Activated CD4-positive, alpha-beta T cell treated with anti-CD3 and anti-CD28 coated beads, Interleukin-2, amount 50 U/mL, for 24 hours (primary cell): ENCODE measurements at places on chromosomes 3 and 15.

GRCh38 chr3:14801031-14801430 lies 17.7 kb upstream of the FGD5 start:
- no peak for DNase-seq

DNA sequence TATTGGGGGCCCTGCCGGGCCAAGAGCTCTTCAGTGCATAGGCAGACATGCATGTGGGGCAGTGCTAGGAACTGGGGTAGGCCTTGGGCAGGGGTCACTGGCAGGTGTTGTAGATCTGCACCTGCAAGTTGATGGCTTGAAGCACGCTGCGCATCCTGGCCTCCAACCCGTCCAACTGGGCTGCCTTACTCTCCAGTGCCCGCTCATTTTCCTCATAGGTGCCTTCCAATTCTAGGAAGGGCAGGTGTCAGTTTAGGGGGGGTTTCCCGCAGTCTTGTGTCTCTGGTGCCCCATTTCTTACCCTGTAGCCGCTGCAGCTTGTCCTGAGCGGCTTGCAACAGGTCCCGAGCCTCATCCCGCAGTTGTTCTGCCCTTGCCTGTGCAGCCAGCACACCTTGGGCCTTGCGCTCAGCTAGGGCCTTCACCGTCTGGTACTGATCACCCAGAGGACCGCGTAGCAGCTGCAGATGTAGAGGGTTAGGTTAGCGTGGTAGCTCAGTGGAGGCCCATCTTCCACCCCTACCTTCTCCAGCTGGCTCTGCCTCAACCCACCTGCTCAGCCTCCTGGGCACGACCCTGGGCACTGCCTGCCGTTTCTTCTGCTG lies 611 bp upstream of the USP19 start:
- DNase-seq = no peak

- no peak for DNase-seq
These were observed 40.6 kb downstream of the CHDH start for GRCh38 chr3:53805463-53806159.

- DNase-seq = no peak
These were observed 2.3 kb downstream of the ANXA2 start for GRCh38 chr15:60395276-60396011.

GRCh38 chr3:39205919-39206516 lies 13.6 kb upstream of the XIRP1 start:
- DNase-seq = no peak

DNA sequence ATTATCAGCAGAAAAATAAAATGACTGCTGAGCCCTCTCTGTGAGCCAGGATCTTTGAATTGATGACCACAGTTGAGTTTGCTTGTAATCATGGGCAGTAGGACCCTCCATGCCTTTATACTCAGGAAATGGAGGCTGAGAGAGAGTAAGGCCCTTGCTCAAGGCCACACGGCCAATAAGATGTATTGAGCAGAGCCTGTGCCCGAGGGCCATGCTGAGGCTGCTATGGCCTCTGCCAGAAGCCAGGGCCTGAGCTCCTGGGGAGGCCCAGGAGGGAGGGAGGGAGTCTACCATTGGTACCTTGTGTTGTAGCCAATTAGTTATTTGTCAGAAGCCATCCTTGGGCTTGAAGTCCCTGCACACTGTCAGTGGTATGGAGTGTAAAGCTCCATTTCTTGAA lies 151.4 kb downstream of the DNAJB8 start:
- DNase-seq = no peak

GRCh38 chr15:88623061-88623460 lies 1.9 kb downstream of the AEN start:
- no peak for DNase-seq
